Right ventricle myocardium superior (tissue), 1 donor: ENCODE measurements at places on chromosomes 3 and 15. TPM values are rescaled to one million over a fixed set of nuclear protein-coding genes. Genes with fewer than 3 reads are reported as not detected.

GRCh38 chr3:183392186-183393034 is 36.0 kb downstream of the MCF2L2 start:
- no peak for DNase-seq

DNA sequence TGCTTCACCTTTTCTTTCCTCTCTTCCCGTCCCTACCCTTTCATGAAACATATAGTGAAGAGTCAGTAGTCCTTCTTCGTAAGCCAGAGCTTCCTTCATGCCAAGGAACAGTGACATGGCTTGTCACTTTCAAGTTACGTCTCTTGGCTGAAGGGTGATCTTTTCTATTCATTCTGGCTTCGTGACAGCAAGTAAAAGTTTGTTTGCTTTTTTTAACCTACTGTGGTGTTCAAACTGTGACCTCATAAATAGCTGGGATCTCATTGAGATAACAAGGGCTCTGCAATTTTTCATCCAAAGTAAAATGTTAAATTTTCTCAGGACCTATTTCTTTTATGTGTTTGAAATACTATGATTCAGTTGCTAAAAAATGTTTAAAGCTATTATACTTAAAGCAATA is 10.5 kb downstream of the CDIN1 start:
- DNase-seq, result no peak

GRCh38 chr15:79924379-79924778 is 27.6 kb upstream of the MTHFS start:
- no peak for DNase-seq

DNA sequence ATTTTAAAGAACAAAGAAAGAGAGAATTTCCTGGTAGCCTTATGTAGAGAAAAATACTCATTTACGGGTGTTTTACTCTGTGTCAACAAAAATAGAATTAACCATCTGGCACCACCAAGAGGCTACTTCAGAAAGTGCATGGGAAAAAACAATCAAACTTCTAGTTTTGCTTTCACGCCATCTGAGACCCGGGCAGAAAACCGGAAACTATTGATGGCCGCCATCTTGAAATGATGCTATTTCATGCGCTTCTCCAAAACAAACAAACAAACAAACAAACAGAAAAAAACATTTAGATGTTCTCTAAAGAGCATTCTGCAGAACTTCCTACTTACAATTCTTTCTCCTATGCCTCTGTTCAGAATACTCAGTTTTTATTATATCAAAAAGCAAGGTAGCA is 49.4 kb upstream of the SYNPR start:
- DNase-seq, result no peak

- no peak for DNase-seq
Measured at GRCh38 chr15:73628976-73629797, 4.0 kb downstream of the NPTN start.

GRCh38 chr3:99322551-99322950 is 315.8 kb upstream of the COL8A1 start:
- DNase-seq, result no peak

- DNase-seq, result no peak
Measured at GRCh38 chr3:149501524-149501923, 27.0 kb downstream of the TM4SF4 start.

The LSG1 gene
- total RNA-seq, result 21.0 TPM

DNA sequence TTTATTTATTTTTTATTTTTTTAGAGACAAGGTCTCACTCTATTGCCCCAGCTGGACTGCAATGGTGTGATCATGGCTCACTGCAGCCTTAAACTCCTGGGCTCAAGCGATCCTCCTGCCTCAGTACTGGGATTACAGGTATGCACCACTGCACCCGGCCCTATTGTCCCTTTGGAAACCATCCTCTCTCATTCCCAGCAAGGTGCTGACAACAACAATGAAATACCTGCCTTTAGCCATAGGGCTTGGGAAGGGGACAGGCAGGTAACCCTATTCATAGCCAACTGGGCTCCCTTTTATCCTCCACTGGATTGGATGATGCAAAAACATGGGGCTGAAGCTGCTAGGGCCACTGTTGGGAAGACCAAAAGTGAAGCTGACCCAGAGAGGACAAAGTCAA is 43.1 kb downstream of the SCAP start:
- DNase-seq, result no peak

GRCh38 chr3:40178012-40178594 is 131.4 kb upstream of the EIF1B start:
- no peak for DNase-seq
